ENCODE measurements at places on chromosomes 2 and 18.
A peak's percentile ranks its signal among the peaks of the same experiment; 100 is the strongest.

GRCh38 chr2:181627545-181627944 lies 29.4 kb downstream of the CERKL start:
- DNase-seq: no peak

- DNase-seq: no peak
Measured at GRCh38 chr2:47644351-47644750, 138.6 kb upstream of the MSH6 start.

- no peak for DNase-seq
Measured at GRCh38 chr2:123746006-123746405, 279.1 kb upstream of the CNTNAP5 start.

GRCh38 chr2:156399224-156399949 lies 36.8 kb upstream of the GPD2 start:
- no peak for DNase-seq

DNA sequence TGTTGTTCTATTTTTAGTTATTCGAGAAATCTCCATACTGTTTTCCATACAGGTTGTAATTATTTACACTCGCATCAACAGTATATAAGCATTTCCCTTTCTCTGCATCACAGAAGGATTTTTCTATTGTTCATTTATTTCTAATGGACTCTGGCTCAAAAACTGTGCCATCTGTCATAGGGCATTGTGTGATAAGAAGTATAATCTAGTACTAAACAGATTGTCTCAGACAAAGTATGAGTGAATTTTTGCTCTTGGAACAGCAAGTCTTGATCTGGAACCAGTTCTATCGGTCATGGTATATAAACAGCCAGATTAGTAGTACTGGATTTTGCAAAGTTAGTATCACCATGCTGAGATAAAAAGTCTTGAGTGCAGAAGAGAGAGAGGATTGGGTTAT lies 145.8 kb downstream of the KIAA1328 start:
- DNase-seq: no peak

GRCh38 chr2:41182961-41183360 lies 731.1 kb upstream of the SLC8A1 start:
- no peak for DNase-seq

DNA sequence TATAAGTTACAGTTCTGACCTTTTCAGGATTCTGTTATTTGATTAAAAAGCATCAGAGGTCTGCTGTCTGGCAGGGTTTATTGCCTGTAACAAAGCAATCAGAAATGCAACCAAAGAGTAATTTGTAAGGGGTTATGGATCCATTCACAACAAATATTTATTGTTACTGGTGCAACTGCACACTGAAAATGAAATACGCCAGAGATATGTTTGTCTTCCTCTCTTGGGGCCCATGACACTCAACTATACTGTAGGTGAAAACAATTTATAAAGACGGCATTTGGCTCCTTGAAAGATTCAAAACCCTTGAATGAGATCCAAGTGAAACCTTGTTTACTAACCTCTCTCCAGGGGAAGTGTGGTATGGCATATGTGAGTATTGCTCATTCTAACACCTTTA lies 452.2 kb downstream of the MBD2 start:
- no peak for DNase-seq

DNA sequence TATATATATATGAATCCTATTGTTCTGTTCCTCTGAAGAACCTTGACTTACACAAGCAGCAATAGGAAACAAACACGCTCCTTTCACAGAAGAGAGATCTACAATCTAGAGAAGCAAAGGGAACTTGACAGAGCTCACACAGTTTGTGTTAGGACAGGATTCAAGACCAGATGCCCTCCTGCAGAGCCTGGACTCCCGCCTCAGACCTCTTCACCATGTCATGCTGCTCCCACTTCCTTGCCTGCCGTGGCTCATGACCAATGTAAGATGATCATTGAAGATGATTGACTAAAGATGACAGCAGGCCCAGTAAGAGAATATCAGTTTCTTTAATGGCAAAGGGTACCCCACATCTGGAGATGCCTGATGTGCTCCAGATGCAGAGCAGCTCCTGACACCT lies 111.2 kb upstream of the AGAP1 start:
- no peak for DNase-seq

GRCh38 chr2:202104286-202104870 lies 31.3 kb downstream of the KIAA2012 start:
- peak; percentile 19 for DNase-seq

- no peak for DNase-seq
Measured at GRCh38 chr18:6009756-6010155, 114.4 kb upstream of the TMEM200C start.

DNA sequence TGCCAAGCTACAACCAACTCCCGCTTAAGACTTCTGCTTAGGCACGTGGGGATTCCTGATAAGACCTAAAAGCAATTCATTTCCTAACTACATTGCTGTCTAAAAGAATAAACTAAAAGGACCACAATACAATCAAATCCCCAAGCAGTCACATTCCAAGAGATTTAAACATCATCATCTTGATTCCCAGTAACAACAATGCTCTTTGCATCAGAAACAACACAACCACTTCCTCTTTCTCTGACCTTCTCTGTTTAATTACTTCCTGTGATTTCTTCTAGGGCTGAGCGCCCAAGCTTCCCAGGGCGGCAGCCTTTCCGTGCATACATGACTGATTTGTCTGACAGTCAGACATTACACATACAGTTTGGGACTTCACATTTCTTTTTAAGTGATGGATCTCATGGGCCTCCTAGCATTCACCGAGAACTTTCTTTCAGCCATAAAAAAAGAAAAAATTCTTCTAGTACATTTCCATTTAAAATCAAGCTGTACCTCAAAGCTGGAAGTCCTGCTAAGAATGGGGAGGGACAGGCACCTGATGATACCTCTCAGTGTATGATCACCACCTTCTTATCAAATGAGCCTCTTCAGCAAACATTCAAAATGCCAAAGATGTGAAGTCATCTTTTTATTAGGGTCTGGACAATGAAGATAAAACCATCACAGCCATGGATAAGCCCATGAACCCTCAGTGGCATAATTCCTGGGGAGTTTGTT lies 11.5 kb downstream of the SPRED2 start:
- DNase-seq: no peak

- DNase-seq: no peak
Measured at GRCh38 chr2:215420471-215420935, 15.4 kb downstream of the FN1 start.

DNA sequence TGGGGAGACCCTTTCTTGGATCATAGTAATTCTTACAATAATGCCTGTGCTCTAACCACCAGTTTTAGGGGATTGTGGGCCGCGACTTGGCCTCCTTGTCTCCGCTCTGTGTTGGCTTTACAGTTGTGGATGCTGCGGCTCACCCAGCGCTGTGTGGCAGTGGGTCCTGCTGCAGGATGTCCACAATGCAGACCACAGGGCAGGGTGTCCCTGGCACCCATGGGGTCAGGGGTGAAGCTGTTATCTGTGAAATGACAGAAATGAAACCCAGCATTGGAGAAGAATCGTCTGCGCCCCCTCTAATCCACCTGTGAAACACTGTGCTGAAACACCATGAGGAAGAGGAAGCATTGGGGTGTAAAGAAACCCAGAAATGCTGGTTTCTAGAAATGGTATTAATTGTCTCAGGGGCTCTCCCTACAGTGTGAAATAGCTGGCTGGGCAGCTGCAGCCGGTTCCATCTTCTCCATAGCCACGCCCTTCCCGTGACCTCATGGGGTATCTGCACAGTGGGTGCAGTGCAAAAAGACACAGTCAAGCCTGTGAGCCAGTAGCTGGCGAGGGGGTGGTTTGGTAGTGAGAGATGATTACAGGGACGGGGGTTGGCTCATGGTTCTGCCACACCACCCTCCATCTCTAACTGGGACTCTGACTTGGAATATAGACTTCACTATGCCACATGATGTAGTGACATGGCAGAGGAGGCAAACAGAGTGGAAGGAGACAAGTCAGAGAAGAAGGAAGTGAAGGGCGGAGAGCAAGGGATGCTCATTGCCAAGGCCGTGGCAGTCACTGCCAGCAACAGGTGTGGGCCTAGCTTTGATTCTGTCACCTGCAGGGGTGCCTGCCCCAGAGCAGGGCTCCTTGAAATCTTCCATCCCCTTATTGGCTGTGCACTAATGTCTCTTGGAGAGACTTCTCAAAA lies 16.2 kb downstream of the INPP4A start:
- no peak for DNase-seq

- no peak for DNase-seq
Measured at GRCh38 chr2:88212251-88212790, 42.2 kb downstream of the THNSL2 start.

DNA sequence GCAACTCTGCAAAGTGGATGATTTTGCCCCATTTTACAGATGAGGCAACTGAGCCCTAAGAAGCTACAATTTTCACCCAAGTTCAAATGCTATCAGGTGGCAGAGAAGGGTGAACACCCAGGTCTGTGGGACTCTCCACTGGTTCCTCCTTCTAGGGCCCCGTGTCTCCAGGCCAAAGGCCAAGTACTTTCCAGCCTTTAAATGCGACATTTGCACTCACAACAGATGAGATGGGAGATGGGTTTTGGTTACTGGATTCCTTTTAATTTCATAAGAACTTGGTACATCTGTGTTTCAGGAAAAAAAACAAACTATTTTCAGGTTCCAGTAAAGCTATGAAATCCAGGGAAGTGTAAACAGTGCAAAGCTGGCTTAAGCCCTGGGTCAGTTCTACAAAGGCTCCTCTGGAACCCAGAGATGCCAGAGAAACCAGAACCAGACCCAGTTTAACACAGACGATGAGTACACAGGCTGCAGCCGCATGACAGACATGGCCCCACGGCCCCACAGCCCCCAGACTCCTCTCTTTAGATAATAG lies 361.7 kb downstream of the ANAPC1 start:
- DNase-seq: no peak

DNA sequence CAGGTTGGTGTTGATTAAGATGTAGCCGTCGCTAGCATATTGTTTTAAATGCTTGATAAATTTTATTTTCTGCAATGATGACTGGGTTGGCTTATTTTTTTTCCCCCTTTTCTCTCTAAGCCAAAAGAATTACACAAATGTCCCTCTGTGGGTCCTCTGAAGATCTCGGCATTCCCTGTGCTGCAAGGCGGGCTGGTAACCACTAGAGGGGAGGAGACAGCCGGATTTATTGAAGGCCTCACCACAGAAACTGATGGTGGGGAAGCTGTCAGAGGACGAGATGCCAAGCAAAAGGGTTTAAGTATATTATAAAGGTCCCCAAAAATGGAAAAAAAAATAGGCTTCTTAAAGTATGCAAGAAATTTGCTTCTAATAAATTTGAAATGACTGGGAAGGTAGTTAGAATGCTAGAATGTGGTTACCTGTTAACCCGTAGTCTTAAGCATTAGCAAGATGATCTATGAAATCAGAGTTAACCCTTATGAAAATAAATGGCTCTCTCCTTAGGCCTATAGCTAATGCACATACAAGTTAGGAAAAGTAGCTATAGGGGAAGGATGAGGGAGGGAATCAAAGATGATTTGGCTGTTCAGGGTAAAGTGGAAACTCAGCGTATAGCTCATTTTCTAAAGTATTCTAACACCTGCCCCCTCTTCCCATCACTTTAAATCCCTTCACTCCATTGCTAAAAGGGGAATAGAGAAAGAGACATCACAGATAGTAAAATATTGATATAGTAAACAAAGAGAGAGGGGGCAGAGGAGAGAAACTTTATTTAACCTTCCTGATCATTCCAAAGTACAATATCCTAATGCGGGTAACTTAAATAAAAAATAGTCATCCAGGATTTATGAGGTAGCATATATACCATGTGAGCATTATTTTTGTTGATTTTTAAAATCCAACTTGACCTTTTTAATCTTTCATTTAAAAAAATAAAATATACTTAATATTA lies 894.5 kb upstream of the POU3F3 start:
- DNase-seq: no peak

GRCh38 chr18:47756364-47757016 lies 174.0 kb downstream of the SMAD2 start:
- no peak for DNase-seq

GRCh38 chr2:197137231-197137630 lies 173.3 kb downstream of the ANKRD44 start:
- no peak for DNase-seq

DNA sequence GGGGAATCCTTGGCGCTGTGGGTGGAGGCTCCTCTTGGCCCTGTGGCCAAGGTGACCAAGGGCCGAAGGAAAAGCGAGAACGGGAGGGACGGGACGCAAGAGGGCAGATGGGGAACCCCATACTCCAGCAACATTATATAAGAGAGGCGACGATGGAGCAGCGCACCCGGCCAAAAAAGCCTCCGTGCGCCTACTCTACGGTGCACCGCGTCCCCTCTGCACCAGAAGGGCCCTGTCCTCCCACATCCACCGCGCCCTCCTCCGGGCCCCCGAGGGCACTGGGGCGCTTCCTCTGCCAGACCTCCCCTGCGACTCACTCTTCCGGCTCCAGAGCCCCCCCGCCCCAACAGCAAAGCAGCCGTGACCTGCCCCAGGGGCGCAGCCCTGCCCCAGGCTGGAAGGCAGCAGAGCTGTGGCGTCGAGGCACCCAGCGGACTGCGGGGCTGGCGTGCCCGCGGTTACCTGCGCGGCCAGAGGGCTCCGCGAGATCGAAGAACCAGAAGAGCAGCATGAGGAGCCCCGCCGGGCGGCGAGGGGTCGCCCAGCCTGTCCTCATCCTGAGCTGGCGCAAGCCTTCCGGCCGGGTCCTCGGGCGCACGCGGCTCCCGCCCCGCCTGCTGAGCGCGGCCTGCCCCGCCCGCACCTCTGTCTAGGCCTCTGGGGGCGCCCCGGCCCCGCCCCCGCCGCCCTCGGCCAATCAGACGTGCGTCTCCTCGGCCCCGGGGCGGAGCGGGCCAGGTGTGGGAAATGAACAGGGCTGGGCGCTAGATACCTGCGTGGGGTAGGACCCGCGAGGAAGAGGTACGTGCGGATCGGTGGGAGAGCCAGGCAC lies 106.3 kb upstream of the CD302 start:
- DNase-seq: no peak

DNA sequence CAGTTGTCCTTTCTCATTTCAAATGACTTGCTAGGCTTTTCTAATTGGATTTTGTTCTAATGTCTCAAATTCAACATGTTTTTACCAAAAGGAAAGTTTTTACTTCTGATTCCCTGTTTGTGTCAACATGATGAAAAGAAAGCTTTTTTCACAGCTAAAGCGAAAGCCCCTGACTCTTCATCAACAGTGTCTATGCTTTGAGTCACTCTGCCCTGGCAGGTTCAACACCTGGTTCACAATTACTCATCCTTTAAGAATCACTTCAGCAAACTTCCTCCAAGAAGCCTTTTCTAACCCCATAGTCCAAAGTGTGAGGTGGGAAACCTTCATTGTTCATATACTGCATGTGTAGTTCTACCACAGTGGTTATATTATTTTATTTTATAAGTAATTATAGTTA lies 7.6 kb upstream of the DSG2 start:
- no peak for DNase-seq

GRCh38 chr18:68909579-68909978 lies 111.7 kb downstream of the CCDC102B start:
- no peak for DNase-seq

GRCh38 chr2:128642821-128643220 lies 324.2 kb upstream of the HS6ST1 start:
- no peak for DNase-seq

GRCh38 chr18:58493516-58494253 lies 135.2 kb downstream of the ALPK2 start:
- peak; percentile 4 for DNase-seq

GRCh38 chr18:2281523-2282199 lies 289.6 kb downstream of the METTL4 start:
- no peak for DNase-seq
